ENCODE measurements at places on chromosomes 5 and 9. TPM values are rescaled to one million over a fixed set of nuclear protein-coding genes. Genes with fewer than 3 reads are reported as not detected.
A peak's percentile ranks its signal among the peaks of the same experiment; 100 is the strongest.

The CDH10 gene
- not detected for total RNA-seq

- DNase-seq: no peak
Observed at GRCh38 chr9:35432076-35432475, 57.8 kb upstream of the RUSC2 start.

The FYB1 gene
- 4.9 TPM for total RNA-seq

The FBP1 gene
- total RNA-seq: 0.74 TPM

The SET gene
- total RNA-seq: 168 TPM

DNA sequence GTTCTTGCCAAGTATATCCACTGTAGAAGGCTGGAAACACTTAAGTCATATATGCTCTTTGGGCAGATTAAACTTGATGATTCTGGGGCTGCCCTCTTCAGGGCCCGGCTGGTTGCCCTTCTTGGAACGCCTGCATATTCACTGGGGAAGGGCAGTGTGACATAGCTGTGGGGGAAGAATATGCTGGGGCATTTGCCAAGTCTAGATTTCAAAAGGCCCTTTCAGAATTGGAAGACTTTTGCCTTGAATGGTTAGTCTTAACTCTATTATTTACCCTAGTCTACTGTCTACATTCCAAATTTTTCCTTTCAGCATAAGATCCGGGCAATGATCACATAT, 161.2 kb upstream of the PITX1 start:
- no peak for DNase-seq

The GABRA1 gene
- total RNA-seq: not detected

The MCIDAS gene
- not detected for total RNA-seq

DNA sequence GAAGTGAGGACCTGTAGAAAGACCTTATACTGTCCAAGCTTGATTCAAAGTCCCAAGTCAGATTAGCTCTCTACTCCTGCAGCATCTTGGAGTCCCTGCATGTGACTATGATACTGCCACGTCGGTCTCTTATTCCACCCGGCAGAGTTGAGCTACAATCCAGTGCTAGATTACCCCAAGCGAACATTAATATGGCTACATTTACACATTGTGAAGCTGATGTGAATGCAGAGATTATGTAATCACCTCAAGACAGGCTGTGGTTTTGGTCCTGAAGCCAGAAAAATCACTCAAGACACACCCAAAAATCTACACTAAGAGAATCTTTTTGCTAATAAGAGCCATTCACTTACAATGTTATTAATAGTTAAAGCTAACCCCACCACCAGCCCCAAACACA, 116.7 kb downstream of the GNA14 start:
- DNase-seq: no peak

The HSD17B3 gene
- total RNA-seq: 1.4 TPM

DNA sequence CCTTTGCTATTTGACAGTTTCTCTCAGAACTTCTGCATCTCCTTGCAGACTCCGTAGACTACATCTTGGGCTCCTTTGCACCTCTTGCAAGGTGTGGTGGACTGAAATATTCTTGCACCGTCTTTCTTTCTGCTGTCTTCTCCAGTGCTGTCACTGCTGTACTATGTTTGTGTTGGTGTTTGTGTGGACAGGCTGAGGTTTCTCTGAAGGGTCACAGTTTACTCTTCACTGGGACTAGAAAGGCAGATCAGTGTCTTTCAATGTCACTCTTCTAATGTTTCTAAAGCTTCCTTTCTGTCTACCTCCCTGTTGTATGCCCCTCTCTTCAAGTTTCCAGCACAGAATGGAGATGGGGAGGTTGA, 410.0 kb upstream of the CD180 start:
- no peak for DNase-seq

GRCh38 chr5:128341056-128341455, 197.0 kb downstream of the FBN2 start:
- no peak for DNase-seq

DNA sequence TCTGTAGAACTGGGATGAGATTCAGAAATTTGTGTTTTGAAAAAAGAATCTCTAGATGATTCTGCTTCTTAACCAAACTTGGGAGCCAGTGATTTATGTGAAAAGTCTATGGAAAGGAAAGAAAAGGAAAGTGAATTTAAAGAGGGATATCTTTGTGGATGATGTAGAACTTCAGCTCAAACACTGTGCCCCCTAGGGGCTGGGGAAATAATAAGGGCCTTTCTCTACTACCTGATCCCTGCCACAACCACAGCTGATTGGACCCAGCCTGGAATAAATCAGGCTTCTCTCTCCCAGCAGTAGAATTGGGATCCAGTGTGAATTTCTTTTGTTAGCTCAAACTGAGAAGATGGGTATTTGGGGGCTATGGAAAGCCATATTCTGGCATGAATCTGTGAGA, 155.0 kb downstream of the PRELID2 start:
- no peak for DNase-seq

GRCh38 chr5:109830955-109831502, 141.3 kb downstream of the MAN2A1 start:
- no peak for DNase-seq

The PCDH1 gene
- 16.1 TPM for total RNA-seq

The LNPEP gene
- total RNA-seq: 56.8 TPM

DNA sequence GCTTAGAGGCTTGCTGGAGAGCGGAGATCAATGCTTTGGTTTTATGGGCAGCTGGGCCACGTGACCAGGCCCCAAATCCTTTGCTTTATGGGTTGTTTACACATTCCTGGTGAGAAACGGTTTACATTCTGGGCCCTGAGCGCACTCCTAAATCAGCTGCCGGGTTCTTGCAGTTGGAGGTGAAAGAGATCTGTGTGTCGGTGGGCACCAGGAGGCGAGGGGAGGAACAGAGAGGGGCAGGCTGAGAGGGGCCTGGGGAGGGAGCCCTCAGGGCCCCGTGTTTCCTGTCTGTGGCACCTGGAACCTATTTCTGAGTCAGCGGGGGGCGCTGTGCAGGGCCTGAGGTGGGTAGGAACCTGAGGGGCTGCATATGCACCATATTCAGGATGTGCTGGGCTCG, 63.5 kb upstream of the HAND1 start:
- DNase-seq: no peak

DNA sequence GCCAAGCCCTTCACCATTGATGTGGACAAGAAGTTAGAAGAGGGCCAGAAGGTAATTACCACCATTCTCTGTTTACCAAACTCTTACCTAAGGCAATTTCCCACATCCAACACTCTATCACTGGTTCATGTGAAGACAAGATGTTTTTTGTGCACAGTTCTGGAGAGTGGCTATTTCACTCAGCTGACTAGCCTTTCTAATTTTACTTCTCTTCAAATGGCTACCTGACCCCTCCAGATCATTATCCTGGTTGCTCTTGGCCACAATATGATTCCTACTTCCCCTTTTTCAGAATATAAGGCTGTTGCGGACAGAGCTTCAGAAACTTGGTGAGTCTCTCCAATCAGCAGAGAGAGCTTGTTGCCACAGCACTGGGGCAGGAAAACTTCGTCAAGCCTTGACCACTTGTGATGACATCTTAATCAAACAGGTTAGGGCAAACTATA, 7.1 kb downstream of the KIF20A start:
- DNase-seq: no peak

GRCh38 chr9:120928483-120929228, 2.1 kb upstream of the TRAF1 start:
- peak; percentile 81 for DNase-seq

GRCh38 chr5:103389846-103390245, 131.3 kb downstream of the MACIR start:
- no peak for DNase-seq

- peak; percentile 26 for DNase-seq
Observed at GRCh38 chr5:158463938-158464337, 605.0 kb upstream of the CLINT1 start.

GRCh38 chr5:137115152-137115551, 384.0 kb downstream of the SPOCK1 start:
- DNase-seq: no peak
